GM10248 (cell line): ENCODE measurements at places on chromosomes 3 and 15.

- no peak for DNase-seq
These were observed 25.8 kb downstream of the USP3 start for GRCh38 chr15:63530235-63530634.

DNA sequence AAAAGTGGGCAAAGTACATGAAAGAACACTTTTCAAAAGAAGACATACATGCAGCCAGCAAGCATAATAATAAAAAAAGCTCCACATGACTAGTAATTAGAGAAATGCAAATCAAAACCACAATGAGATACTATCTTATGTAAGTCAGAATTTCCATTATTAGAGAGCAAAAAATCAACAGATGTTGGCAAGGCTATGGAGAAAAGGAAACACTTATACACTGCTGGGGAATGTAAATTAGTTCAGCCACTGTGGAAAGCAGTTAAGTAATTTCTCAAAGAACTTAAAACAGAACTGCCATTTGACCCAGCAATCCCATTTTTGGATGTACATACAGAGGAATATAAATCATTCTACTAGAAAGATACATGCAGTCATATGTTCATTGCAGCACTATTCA, 360.7 kb downstream of the NSUN3 start:
- DNase-seq = no peak

GRCh38 chr15:43519196-43519595, 1.8 kb downstream of the MAP1A start:
- DNase-seq = no peak

DNA sequence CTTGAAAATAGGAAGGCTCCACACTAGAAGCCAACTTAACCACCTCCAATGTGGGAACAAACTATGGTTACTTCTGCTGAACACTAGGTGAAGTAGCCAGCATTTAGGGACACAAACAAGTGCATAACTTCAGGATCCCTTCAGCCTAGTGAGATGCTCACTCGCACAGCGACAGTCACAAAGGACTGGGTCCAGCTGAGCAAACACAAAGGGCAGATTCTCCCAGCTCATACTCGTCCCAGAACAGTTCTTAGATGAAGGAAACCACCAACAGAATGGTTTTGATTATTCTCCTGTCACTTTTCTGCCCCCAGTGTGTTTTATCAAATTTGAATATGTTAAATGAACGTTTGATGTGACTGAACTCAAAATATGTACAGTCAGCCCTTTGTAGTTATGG, 201.6 kb downstream of the KCNAB1 start:
- no peak for DNase-seq

- no peak for DNase-seq
These were observed 4.1 kb upstream of the ALDH1L1 start for GRCh38 chr3:126184465-126185000.

- no peak for DNase-seq
These were observed 163.9 kb downstream of the THSD4 start for GRCh38 chr15:71278989-71279756.

DNA sequence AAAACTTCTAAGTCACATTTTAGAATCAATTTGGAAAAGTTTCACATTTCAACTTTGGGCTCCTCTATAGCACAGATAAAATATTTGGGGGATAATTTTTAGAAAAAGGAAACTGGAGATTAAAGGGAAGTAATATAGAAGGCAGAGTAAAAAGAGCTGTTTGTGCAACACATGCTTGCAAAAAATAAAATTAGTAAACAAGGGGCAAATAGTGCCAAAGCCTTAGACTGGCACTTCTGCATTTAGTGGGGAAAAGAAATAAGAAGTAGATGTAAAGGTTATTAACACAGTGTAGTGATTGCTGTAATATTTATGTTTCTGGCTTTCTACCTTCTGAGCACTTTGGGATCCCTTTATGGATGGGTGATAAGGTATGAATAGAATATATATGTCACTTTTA, 246.6 kb downstream of the CBLB start:
- DNase-seq = no peak

DNA sequence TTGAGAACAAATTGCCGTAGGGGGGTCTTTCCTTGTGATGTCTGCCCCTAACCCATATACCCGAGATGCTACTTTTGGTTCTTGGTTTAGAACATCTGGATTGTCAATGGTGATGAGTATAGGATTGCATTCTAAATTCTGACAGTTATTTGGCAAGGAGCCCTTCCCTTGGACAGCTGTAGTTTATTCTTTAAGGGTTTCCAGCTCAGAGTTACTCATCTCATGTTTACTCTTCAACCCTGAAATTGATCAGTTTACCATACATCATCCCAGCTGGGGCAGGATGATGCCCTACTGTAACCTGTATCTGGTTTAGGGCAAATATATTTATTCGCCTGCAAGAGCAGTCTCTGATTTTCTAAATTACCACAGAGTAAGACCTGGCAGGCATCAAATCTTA, 85.7 kb upstream of the XCR1 start:
- no peak for DNase-seq

DNA sequence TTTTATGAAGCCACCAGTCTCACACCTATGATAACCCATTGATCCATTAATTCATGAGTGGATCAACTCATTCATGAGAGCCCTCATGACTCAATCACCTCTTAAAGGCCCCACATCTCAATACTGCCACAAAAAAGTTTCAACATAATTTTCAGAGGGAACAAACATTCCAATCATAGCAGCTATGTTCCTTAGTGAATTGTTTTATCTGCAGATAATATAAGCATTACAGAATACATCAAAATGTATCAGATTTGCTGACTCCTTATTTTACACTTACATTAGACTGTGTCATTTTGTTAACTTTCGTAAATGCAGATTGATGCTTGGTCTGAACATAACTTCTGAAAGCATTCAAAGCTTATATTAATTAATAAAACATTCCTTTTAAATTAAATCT, 155.3 kb upstream of the MBNL1 start:
- no peak for DNase-seq

GRCh38 chr3:31129241-31129640, 234.8 kb upstream of the GADL1 start:
- no peak for DNase-seq

- DNase-seq = no peak
These were observed 370.1 kb downstream of the LPP start for GRCh38 chr3:188524052-188524451.

DNA sequence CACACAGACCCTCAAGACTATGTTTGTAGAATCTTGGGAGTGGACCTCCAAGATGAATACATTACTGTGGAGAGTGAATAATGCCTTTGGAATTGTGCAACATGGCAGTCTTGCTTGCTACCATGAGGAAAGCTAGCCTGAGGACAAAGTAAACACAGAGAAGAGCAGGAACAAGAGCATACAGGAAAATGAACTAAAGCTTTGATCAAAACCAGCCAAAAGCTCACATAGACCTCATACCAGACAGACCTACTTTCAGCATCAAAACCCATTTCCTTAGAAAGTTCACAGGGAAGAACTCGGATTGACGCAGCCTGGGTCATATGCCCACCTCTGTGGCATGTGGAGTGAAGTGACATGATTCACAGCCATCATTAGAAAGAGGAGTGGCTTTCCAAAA, 3.3 kb upstream of the RAB8B start:
- no peak for DNase-seq

DNA sequence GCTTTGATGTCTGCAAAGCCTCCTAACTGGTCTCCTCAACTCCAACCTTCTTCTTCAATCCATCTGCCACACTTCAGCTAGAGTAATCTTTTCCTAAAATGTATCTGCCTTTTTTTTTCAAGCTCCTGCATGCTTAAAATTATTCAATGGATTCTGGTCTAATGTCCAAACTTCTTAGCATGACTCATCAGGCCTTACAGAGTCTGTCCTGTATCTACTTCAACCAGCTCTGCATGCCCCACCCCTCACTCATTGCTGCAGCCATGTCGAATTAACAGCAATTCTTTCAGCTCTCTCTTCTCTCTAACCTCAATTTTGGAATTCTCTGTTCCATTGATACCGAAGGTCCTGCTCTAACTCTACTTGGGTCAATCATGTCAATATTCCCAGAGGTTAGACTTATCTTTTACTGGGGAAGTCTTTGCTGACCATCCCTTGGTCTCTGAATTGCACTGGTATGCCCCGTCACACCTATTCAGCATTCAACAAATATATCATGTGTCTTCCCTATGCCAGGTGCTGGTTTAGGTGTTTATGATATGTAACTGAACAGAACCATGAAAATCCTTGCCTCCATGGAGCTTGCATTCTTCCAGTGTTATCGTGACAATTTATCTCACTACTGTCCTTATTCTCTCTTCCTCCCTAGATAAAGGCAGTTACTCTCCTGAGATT, 88.5 kb upstream of the NANOGP8 start:
- DNase-seq = no peak

DNA sequence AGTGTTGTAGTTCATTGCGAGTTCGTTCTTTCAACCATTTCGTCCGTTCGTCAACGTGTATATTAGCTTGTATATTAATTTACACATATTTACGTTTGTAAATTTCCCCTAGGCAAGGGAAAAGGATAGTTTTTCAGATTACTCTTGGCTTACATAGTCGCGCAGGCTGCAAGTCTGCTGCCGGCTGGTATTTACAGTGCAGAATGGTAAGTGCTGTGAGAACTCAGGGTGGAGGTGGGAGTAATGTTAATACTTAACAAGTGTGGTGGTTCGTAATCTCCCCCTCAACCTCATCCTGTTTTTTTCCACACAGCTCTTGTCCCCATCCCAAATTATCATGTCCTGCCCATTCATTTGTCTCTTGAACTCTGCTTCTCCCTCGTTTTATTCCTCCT, 766 bp downstream of the FAM98B start:
- no peak for DNase-seq

GRCh38 chr3:134536781-134537180, 50.9 kb downstream of the CEP63 start:
- no peak for DNase-seq

GRCh38 chr3:49901366-49902339, 2.0 kb downstream of the MST1R start:
- no peak for DNase-seq

DNA sequence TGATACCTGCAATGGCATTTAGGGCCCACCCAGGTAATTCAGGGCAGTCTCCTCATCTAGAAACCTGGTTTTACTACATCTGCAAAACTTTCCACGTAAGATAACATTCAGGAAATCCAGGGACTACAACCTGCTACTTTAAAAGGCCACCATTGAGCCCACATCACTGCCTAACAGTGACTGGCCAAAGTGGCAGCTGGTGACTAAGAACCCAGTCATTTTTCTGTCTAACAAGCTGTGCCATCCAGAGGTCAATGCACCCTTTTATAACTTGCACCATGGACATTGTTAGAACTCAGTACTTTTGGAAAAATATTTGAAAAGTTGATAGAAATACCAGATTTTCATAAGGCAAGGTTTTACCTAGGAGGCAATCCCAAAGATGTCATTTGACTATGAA, 492.4 kb downstream of the OTOL1 start:
- no peak for DNase-seq

DNA sequence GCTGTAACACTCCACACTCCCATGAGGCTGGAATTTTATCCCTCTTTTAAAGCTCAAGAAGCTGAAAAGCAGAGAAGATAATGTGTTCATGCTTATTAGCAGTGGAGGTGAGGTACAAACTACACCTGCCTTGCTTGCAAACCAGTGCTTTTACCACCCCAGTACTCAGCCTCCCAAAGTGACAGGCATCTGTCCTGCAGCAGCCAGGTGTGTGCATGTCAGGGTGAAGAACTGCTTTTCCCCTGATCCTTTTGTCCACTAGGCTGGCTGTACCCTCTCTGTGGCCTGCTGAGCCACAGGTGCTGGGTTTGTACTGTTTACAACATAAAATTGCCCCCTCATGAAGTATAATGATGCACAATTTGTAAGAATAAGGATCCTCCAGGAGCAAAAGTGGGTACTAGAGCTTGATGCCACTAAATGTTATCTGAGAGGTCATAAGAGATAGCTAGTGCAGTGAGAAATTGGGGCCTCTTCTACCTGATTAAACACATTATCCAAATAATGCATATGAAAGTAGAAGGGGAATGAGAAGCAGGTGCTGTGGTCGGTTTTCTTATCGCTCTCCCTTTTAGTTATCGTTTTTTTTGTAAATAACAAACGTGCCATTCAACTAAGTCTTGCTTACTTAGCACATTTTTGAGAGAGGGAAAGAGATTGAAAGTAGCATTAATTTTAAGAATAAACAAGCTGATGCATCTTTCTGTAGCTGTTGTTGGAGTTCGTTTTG, 39.2 kb upstream of the GADL1 start:
- DNase-seq = no peak

DNA sequence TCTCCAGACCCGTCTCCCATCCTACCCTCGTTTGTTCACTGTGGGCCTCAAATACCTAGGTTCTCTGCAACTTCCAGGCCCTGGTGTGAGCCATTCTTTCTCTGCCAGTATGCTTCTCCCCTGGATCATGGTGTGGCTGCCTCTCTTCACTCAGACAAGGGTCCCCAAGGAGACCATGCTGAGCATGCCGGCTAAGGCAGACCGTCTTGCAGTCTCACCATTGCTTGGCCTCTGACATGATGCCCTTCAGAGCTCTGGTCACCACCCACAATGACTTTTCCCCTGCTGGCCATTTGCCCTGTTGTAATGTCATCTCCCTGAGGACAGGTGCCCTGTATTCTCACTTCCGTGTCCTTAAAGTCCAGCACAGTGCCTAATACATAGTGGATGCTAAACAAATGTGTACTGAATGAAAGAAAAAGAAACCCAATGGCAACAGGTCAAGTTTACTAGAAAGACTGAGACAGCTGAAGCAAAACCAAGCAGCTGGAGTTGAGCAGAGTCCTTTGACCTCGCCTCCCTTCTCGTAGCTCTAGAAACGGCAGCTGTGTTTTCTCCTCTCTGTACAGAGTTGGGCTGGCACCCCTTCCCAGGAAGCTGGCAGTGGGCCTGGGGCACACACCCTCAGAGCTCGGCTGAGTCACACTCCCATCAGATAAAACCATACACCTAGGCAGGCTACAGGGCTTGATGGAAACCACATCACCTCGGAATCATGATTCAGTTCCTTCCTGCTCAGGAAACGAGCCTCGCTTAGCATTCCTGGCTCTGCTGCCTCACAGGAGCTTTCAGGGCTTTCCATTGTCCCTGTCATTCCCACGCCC, 8.6 kb downstream of the TLR9 start:
- no peak for DNase-seq

DNA sequence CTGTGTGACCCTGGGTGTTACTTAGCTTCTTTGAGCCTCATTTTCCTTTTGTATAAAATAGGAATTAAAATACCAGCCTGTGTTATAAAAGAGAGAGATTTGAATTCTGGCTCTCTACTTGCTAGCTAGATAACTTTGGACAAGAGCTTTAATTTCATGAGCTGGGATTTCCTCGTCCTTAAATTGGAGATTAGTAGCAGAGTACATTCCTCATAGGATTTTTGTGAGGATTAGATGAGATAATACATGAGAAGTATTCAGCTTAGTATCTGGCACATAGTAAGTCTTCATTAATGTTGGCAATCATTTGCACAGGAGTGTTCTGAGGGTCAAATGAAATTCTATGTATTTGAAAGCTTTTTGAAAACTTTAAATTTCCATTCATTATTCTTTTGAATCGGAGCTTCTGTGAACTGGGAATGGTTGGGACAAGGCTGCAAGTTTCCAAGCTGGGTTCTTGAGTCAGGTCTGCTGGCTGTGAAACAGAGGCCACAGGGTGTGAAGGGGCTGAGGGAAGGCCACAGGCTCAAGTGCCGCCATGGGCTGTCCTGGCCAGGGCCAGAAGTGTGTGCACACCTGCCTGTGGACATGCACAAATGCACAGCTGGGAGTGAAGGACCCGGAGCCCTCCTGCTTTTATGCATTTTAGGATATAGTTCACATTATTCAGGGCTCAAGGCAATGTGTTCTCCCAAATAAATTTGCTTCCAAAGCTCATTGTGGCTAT, 17.2 kb downstream of the ALPK3 start:
- no peak for DNase-seq
